ENCODE measurements at places on chromosomes 2 and 18.

- DNase-seq = no peak
Measured at GRCh38 chr2:147342329-147342728, 502.5 kb upstream of the ACVR2A start.

- no peak for DNase-seq
Measured at GRCh38 chr2:70703900-70704549, 64.0 kb downstream of the ADD2 start.

GRCh38 chr2:112121682-112122254 lies 16.4 kb upstream of the FBLN7 start:
- peak; percentile 78 for DNase-seq

DNA sequence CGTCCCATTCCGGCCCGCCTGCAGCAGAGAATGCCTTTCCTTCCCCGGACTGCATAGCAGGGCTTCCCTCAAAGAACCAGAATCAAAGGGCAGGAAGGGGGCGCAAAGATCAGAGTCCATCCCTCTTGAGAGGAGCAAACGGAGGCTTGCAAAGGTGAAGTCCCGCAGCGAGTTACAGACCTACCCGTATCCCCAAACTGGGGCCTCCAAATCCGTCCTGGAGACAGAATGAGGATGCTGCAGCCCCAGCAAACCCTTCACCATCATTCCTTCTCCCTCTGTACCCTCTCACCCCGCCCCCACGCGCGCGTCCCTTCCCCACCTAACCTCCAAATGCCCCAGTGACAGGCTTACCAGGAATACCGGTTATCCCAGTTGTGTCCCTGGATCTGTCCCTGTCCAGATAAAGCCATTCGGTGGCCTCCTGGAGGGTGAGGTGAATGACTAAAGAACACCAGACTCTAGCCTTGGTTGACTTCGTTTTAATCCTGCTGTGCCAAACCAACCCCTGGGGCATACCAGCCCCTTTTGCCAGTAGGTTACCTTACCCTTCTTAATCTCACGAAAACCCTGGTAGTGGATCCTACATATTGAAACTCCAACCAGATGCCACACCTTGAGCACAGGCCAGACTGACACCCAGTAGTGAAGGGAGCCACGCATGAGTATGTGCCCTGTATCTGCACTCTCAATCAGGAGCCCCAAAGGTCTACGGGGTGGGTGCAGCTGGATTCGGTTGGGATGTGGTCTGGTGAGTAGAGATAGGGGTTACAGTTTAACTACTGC lies 961 bp upstream of the SLC40A1 start:
- peak; percentile 67 for DNase-seq

DNA sequence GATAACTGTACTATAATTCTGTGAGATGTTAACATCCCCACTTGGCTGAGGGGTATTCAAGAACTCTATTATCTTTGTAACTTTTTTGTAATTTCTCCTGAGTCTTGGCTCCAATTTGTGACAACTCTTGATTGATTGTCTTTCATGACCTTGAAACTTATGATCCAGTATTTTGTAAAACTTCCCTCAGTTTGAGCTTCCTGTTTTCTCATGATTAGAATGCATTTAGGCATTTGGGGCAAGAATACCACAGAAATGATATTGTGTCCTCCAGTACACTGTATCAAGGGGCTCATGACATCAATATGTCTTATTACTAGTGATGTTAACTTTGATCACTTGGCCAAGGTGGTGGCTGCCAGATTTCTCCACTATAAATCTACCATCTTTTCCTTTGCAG lies 37.4 kb downstream of the PNO1 start:
- no peak for DNase-seq

DNA sequence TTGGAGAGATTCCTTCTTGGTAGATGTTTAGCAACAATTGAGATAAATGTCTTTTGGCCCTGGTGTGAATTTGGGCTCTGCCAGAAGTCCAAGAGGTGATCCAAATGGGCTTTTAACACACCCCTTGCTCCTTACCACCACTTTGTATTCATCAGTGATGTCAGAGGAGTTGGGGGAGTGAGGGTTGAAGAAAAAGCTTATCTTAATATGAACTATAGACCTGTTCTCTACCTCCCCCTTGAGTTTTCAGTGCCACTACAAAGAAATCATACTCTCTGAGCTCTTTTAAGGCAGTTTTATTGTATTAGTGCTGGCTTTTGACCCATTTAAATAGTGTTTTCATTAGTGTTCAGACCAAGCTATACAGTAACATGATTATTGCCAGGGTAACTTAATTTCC lies 229.1 kb downstream of the PHLPP1 start:
- peak; percentile 66 for DNase-seq

- DNase-seq = peak; percentile 25
Measured at GRCh38 chr2:36965751-36966369, 476 bp downstream of the STRN start.

- no peak for DNase-seq
Measured at GRCh38 chr2:99562516-99562915, 72.7 kb upstream of the REV1 start.

DNA sequence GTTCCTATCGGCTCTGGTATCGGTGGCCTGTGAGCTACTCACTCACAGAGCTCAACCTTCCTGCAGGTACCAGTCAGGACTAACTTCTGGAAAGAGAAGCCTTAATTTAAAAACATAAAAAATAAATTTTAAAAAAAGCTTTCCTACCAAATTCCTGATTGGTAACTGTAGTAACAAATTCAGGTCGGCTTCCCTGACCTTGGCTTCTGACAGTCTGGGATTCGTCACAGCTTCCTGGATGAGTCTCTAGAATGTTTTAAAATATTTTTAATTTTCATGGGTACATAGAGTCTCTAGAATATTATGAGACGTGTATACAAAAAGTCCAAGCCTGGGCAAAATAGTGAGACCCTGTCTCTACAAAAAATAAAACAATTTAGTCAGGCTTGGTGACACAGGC lies 45.0 kb upstream of the MTCL1 start:
- no peak for DNase-seq

DNA sequence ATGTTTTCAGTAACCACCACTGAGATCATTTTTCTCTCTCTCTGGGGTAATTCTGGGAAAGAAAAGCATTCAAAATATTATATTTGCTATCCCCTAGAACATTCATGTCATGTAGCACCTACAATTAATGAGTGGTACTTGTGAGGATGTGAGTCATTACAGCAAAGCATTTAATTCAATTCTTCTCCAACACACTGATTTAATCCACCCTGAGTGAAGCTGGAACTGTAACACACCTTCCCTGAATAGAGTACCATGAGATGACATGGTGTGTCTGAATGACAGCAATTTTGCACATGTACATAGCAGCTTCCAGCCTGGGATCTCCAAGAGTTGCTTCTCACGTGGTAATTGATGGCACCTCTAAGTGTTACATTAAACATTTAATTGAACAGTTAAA lies 207.1 kb upstream of the SLC14A2 start:
- DNase-seq = no peak

DNA sequence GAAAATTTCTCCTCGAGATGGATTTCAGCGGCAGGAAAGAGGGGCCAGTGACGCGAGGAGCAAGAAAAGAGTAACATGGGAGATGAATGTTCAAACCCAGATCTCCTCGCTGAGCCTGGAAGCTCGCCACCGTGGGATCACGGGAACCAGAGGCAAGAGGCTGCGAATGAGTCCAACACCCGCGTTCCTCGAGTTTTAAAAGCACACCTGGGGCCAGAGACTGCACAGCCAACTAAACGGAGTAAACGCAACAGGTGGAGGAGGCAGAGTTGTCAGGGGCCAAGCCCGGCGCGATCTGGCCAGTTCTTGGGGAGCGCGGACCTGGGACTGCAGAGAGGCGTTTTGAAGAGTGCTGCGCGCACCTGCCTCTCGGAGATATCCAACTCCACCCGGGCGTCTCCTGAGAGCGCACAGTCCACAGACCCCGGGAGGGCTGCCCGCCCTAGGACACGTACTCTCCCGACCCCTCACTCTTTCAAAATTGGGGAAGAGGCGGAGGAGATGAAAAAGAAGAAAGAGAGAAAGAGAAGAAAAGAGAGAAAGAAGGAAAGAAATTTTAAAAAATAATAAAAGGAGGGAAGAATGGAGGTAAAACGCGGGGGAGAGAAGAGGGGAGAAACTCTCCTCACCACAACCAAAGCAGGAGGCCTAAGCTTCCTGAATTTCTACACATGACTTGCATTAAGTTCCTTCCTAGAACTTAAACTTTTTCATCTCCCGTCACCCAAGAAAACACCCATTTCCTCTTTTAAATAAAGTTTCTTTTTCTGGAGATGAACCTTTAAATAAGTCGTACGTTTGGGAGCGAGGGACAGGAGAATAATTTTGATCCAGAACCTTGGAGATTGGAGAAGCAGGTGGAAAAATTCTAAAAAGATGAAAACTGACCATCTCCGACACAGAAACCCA lies 5.3 kb upstream of the PAX3 start:
- DNase-seq = no peak

DNA sequence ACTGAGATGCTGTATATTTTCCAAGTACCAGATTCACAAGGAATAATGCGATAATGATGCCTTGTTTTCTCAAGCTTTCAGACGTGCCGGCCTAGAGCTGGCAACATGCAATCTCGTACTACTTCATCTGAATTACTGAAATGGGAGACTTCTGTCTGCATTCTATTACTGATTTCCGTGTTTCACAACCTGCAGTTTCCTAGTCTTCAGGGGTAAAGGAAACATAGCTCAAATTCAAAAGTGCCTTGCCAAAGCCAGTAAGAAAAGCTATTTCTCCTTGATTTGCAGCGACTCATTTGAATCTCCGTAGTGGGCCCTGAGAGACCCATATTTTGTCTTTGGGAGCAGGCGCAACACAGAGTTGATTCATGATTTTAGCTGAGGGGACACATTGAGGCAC lies 289.0 kb downstream of the CNTNAP5 start:
- no peak for DNase-seq

- DNase-seq = no peak
Measured at GRCh38 chr2:37894047-37894446, 31.0 kb upstream of the RMDN2 start.

- no peak for DNase-seq
Measured at GRCh38 chr2:112023707-112024106, 31.4 kb upstream of the TMEM87B start.

DNA sequence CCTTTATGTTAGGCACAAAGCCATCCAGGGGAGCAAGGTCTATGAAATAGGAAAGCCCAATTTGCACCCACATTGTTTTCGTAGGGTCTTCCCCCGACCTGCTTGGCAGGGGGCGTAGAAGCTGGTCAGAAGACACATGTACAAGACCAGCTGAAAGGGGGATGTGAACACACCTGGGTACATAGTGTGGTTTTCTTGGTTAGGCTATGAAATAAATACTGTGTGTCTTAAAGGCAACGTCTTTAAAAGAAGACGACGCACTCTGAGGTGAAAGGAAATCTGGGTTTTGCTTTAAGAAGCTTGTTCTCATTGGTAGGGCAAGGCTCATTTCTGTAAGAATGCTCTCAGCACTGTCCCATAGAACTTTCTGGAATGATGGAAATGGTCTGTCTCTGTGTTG lies 60.0 kb upstream of the KLF7 start:
- no peak for DNase-seq

GRCh38 chr18:59621027-59621426 lies 76.2 kb downstream of the CCBE1 start:
- no peak for DNase-seq

- DNase-seq = no peak
Measured at GRCh38 chr18:50405582-50406271, 30.9 kb downstream of the SKA1 start.

GRCh38 chr2:197363998-197364397 lies 53.4 kb upstream of the ANKRD44 start:
- DNase-seq = no peak

DNA sequence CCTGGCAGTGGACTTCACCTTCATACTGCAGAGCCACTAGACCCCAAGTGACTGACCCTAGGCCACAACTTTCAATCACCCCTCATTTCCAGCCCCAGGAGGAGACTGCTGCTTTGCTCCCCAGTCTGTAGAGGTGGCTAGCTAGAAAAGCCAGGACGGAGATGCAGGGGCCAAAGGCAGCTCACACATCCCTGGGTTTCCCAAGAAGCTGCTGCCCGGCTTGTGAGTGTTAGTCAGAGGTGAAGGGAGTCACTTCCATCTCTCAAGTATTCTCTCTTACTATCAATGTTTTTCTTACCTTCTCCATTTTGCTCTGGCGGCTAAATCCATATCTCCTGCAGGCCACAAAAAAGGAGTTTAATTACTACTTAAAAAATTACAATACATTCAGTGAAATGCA lies 36.2 kb downstream of the CCDC93 start:
- no peak for DNase-seq

DNA sequence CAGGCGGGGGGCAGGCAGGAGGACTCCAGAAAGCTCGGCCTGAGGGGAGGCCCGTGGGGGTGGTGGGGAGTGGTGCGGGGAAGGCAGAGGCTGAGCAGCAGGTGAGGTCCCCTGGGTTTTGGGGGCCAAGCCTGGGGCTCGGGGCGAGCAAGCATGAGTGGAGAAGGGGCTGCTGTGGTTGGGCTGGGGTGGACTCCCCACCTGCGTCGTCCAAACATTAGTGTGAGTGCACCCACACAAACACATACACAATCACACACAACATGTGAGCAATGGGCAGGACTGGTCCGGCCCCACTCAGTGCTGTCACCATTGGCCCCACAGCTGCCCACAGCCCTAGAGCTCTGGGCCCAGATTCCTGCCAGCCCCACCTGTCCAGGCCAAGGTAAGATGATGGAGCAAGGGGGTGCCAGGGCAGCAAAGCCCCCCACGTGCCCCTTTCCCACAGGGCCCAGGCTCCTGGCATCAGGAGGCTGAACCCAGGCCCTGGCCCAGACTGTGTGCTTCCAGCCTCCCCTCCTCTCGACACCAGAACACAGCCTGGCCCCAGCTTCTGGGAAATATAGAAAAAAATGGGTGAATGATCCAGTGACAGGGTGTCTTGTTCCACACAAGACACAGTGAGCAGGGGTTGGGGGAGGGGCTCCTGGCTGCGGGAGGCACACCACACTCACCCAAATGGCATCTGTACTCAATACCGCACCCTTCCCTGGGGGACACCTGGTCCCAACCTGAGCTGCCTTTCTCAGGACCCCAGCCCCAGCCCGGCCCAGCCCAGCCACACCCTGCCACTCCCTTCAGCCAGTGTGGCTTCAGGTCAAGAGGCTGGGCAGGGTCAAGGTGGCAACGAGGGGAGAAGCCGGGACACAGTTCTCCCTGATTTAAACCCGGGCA lies 463 bp upstream of the ALPP start:
- DNase-seq = no peak

DNA sequence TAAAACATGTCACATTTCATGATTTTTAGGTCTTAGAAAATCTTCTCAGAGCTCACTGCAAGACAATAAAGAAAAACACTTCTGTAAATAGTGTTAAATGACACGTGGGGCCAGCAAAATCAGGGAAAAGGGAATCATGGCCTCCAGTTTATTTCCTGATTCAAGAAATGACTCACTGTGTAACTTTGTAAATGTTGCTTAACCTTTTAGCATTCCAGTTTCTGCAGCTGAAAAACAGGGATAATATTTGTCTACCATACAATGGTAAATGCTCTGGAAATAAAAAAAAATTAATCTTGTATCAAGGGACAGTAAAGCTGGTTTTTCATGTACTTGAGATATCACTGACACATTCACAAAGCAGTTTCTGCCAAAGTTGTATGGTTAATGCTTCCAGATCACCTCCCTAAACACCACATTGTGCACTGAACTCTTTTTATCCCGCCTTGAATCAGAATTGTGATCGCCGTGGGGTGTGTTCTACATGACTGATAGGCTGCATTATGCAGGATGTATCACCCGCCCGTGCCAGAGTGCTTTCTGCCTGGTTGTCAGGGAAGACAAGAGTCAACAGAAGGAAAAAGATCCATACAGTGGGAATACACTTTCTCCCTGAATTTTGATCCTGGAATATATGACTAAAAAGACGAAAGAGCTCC lies 238.8 kb downstream of the IKZF2 start:
- DNase-seq = no peak

Data from common myeloid progenitor, CD34-positive (primary cell).